ENCODE measurements at places on chromosomes 11 and 22.

GRCh38 chr22:27129266-27129665 lies 471.9 kb downstream of the MIAT start:
- no peak for DNase-seq

GRCh38 chr22:48782326-48782725 lies 1045.3 kb downstream of the BRD1 start:
- DNase-seq, result no peak

DNA sequence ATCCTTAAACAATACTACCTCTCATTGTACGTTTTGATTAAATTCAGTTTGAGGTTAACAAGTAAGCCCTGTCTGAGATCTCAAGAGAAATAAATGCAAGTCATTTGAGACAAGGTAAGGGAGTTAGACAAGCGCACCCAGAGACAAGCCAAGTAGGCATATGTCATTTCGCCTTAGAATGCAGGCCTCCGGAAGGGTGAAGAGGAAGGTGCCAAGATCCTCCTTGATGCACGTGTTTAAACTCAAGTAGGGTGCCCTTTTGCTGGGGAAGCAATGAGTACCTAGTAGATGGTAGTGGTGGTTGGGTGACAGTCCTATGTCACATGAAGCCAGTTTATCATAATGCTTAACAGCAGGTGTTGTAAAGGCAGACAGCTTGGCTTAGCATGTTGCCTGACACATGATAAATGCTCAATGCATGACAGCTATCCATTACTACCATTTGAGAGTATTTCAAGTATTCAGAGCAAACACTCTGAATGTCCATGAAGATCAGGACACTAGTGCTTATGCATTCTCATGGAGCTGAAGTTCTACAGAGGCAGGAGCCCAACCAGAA lies 415.9 kb downstream of the TMEM135 start:
- no peak for DNase-seq

GRCh38 chr11:126111458-126112116 lies 48.9 kb upstream of the CDON start:
- DNase-seq, result no peak

GRCh38 chr22:44082801-44083200 lies 58.7 kb downstream of the PARVB start:
- DNase-seq, result no peak

GRCh38 chr11:11629368-11629767 lies 7.6 kb upstream of the GALNT18 start:
- no peak for DNase-seq

- DNase-seq, result no peak
Observed at GRCh38 chr11:10388574-10388973, 66.5 kb upstream of the AMPD3 start.

- no peak for DNase-seq
Observed at GRCh38 chr22:43360576-43360975, 17.4 kb upstream of the SCUBE1 start.

DNA sequence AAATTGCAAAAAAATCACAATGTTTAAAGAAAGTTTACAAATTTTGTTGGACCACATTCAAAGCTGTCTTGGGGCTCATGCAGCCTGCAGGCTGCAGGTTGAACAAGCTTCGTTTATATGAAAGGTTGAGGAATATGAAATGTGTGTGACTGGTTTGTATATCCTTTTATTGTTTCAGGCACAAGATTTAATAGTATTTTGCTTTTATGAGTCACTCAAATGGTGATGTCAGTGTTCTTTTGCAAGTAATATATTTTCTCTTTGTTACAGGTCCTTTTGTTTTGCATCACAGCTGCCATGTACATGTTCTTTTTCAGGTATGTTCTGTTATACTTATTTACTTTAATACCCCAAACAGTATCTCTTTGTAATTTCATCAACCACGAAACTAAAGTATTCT lies 198.6 kb downstream of the TMEM135 start:
- no peak for DNase-seq

DNA sequence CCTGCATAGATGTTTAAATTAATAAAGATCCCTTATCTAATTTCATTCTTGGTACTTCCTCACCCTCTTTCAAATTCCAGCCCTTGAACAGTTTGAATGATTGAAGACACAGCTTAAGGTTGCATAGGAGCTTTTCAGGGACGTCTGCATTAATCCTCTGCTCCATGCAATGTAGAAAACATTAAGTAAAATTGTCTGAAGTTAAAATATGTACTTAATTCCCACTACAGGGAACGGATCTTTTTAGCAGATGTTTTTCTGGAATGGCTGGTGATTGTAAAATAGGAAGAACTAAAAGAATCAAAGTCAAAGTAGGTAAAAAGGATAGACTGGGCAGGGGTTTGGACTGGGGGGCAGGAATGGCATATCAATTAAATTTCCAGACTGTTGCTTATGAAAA lies 58.9 kb downstream of the ABTB2 start:
- DNase-seq, result no peak

DNA sequence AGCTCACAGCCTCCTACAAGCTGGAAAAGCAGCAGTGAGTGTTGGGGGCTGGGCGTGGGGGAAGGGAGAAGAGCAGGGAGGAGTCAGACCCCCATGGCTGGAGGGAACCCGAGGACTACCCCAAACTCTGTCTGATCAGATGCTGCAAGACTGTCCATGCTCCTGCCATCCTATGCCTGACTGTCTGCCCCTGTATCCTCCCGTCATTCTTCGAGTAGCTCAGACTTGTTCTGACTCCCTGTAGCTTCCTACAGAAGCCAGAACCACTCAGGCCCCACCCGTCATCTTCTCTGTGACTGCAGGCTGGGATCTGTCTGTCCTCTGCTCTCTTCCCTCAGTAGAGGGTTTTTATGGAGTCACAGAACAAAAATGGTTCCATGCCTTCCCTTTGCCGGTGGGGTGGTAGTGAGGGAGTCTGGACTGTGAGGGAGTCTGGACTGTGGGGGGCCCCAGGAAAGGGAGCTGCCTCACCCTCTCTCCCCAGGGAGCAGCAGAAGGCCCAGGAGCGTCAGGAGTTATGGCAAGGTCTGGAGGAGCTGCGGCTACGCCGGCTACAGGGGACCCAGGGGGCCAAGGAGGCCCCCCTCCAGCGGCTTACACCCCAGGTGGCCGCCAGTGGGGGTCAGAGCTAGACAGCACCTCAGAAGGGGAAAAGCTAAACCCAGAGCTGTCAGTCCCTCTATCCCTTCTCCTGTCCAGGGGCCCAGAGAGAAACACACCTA lies 2.3 kb downstream of the GPHA2 start:
- DNase-seq, result no peak

GRCh38 chr11:113202431-113202830 lies 112.0 kb upstream of the TTC12 start:
- no peak for DNase-seq

DNA sequence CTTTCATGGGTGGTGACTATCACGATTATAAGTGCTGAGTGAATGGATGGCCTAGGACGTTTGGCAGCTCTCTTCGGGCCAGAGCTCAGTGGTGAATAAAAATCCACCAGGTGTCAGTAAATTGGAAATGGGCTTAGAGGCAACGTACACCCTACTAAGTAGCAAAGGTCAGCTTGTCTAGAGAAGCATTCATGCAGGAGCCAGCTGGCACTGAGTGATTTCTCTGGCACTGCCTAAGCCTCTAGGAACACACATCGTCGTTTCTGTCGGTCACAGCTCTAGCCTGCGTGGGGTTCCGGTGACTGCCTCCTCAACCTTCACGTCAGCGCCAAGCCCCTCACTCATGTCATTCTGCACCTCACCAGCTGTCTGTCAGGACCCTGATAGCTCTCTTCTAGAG lies 192.4 kb upstream of the NTM start:
- DNase-seq, result no peak

- DNase-seq, result peak; percentile 99
Observed at GRCh38 chr11:130103296-130103814, 33.7 kb downstream of the APLP2 start.

- no peak for DNase-seq
Observed at GRCh38 chr11:47573321-47573720, 5.4 kb downstream of the KBTBD4 start.

DNA sequence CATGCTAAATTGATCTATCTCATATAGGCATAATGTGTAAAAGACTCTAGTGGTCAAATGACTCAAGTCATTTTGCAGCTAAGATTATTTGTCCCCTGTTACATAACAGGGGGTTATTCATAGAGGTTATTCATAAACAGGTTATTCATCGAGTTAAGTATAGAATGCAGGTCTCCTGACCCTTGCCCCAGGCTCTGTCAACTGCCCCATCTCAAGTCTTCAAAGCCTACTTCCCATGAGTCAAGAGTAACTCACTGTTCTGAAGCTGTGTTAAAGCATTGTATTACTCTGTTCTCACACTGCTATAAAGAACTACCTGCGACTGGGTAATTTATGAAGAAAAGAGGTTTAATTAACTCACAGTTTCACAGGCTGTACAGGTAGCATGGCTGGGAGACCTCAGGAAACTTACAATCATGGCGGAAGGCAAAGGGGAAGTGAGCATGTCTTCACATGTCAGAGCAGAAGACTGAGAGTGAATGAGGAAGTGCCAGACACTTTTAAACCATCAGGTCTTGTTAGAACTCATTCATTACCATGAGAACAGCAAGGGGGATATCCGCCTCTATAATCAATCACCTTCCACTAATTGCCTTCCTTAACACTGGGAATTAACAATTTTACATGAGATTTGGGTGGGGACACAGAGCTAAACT lies 226.2 kb upstream of the BLID start:
- DNase-seq, result no peak

- DNase-seq, result no peak
Observed at GRCh38 chr11:134312223-134312622, 19.6 kb upstream of the GLB1L2 start.
